Suppressor macrophage treated with lipopolysaccharide for 1 hour (primary cell): ENCODE measurements at places on chromosomes 7 and 10.

GRCh38 chr10:21688870-21689269 lies 154.8 kb downstream of the MLLT10 start:
- DNase-seq, result no peak

DNA sequence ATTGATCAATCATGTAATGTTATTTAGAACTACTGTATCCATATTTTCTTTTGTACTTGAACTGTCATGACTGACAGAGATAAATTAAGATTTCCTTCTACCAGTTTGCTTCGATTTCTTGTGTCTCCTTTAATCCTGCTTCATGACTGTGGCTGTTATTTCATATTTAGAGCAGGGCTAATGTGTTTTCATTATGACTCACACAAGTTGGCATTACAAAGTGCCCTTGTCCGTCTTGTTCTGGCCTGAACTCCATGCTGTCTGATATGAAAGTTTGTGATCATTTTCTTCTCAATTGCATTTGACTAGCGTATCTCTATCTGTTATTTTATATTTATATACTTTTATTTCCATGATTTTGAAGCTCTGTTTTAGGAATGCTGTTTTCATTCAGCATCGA lies 344.1 kb upstream of the PRKCQ start:
- DNase-seq, result peak; percentile 31

DNA sequence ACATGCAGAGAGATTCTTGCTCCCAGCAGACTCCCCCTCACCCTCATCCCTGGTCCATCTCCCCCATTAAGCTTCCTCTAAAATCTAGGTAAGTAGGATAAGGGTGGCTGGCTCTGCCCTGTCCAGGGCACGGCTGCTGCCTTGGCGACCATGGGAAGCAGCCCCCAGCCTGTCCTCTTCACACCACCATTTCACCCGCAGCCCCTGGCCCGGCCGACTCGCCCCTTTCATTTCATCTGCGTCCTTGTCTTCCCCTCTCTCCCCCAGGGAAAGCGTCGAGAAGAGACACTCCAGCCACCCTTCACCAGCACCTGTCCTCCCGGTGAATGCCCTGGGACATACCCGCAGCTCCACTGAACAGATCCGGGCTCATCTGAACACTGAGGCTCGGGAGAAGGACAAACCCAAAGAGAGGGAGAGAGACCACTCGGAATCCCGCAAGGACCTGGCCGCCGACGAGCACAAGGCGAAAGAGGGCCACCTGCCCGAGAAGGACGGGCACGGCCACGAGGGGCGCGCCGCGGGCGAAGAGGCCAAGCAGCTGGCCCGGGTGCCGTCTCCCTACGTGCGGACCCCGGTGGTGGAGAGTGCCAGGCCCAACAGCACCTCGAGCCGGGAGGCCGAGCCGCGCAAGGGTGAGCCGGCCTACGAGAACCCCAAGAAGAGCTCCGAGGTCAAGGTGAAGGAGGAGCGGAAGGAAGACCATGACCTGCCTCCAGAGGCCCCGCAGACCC lies 342.3 kb upstream of the GALNT17 start:
- DNase-seq, result no peak

GRCh38 chr10:74486659-74487058 lies 335.6 kb downstream of the ADK start:
- DNase-seq, result no peak

DNA sequence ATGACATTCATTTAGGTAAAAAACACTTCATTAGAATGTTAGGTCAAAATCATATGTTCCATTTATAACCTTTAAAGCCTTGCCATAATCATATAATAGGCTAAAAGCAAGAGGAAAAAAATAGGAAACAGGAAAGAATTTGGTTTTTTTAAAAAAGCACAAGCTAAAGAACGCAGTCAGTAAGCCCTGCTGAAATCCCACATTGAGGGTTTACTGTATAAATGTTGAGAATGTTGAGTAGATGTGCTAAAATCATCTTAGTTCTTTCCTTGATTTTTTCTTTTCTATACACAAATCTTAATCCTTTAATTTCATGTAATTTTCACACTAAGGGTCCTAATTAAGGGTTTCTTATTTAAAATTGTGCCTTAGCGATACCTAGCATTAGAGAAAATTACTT lies 133.0 kb downstream of the TSPAN12 start:
- no peak for DNase-seq

- DNase-seq, result peak; percentile 89
Measured at GRCh38 chr10:3525832-3526449, 259.1 kb downstream of the KLF6 start.

- DNase-seq, result no peak
Measured at GRCh38 chr10:63324495-63324854, 141.3 kb downstream of the JMJD1C start.
